ENCODE measurements at places on chromosomes 7 and 10.

- DNase-seq, result no peak
Observed at GRCh38 chr7:84674236-84674913, 479.8 kb upstream of the SEMA3A start.

DNA sequence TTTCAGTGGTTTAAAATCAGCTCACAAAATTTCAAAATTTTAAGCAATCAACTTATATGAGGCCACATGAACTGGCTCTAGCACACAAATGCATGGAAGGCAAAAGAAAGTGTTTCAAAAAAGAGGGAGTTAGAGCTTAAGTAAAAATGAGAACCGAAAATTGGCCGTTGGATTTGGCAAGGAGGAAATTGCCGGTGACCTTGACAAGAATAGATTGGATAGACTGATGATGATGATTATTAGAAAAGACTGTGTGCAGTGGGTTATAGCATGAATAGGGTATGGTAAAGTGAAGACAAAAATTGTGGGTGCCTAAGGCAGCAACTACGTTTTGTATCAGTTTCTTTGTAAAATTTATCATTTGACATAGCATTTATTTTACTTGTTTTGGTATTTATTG, 175.7 kb downstream of the SEMA3D start:
- DNase-seq, result no peak

GRCh38 chr7:74344786-74345185, 55.6 kb downstream of the CLIP2 start:
- DNase-seq, result no peak

GRCh38 chr7:12196386-12196785, 14.7 kb upstream of the TMEM106B start:
- no peak for DNase-seq

DNA sequence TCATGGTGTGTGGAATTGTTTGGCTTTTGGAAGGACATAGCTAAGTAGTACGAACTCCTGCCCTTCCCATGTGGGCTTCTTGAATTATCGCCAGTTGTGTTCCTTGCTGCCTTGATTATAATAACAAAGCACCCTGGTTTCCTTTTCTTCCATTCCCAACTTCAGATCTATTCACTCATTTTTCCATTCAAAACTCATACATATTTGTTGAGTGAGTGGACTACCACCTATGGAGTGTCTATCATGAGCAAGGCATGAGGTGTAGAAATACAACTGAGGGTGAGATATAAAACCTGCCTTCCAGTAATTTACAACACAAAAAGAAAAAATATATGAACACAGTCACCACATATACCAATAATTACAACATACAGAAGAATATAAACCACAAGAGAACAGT, 4.9 kb upstream of the COL17A1 start:
- no peak for DNase-seq

- DNase-seq, result no peak
Observed at GRCh38 chr10:99920486-99920885, 89.3 kb downstream of the DNMBP start.

- no peak for DNase-seq
Observed at GRCh38 chr10:109894516-109894915, 28.8 kb downstream of the XPNPEP1 start.

Measured in esophagus squamous epithelium (tissue), 5 donors.